ENCODE measurements at places on chromosomes 13 and 19.

- no peak for DNase-seq
These were observed 47.1 kb downstream of the DCLK1 start for GRCh38 chr13:36084131-36084530.

DNA sequence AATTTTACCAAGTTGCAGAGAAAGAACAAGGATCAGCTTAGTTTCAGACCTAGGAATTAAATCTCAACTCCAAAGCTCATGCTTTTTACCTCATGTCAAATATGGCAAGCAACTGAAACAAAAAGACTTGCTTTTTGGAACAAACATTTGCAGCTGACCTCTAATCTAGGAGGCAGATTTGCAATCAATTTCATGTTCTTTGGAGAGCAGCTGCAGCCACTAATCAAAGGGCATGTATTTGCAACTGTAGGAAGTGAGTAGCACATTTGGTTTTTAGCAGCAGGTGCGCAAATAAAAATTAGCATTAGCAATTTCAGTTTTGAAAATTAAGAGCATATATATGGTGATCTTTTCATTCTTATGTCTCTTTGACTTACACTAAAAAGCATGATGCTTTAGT lies 459.3 kb upstream of the SLC10A2 start:
- no peak for DNase-seq

DNA sequence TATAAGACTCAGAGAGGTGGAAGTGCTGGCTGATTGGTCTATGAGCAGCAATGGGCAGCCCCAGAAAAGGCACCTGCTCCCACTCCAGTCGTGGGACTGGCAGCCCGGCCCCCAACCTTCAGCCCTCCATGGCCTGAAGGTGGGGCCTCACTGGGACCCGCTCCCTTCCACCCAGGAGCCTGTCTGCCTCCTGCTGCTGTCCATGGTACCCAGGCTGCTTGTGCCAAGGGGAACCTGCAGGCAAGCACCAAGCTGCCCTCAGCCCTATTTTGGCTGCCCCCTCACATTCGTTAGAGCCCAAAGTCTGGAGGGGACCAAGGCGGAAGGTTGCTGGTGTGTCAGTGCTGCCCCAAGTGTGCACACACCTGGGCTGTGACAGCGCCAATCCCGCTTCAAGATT lies 2304.9 kb downstream of the PCDH9 start:
- DNase-seq: no peak

DNA sequence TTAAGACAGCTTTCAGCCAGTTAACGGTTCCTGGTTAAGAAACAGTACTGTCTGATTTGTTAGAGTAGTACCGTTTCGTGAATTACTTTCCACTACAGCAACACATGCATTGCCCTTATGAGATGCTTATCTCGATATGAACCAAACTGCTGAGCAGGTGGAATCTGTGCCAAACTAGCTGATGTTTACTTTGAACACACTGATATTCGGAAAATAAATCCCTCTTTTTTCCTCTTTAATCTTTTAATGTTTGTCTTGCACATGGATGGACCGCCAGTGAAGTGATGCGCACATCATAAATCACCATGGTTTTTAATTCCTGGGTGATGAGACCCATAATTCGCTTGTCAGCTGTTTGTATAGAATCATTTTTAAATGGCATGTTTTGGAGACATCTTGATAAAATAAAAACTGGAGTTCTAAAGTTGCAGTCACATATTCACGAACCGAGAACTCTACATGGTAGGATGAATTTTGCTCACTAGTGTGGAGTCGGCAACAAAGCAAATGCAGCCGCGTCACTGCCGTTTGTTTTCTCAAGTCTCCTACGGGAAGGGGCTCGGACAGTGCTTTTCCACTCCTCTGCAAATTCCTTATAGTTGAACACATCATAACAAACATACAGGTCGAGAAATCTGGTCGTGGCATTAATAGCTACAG lies 1.1 kb downstream of the GJA3 start:
- DNase-seq: no peak

DNA sequence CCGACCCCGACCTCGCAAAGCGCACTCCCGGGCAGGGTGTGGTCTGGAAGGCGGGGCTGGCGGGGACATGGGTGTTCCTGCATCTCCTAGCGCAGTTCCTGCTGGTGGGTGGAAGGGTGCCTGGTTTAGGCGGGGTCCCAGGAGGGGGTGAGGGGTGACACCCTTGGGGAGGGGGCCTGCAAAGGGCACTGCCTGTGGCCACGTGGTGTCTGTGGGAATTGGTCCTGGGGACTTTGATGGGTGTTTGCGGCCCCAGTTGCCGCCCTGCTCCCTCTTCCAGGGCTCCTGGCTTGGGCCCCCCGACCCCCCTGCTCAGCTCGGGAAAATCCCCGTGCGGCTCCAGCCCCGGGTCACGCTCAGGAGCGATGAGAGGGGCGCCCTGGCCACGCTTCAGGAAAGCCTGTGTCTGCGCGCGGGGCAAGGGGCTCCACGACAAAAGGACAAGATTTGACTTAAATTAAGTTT lies 19.1 kb downstream of the WTIP start:
- DNase-seq: no peak

DNA sequence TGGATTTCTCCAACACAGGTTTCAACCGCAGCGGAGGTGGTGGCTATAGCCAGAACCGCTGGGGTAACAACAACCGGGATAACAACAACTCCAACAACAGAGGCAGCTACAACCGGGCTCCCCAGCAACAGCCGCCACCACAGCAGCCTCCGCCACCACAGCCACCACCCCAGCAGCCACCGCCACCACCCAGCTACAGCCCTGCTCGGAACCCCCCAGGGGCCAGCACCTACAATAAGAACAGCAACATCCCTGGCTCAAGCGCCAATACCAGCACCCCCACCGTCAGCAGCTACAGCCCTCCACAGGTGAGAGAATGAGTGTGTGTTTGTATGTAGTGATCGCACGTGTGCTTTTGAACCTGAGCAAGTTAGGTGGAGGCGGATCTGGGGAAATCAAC lies 6.0 kb upstream of the CCDC97 start:
- DNase-seq: peak; percentile 30

DNA sequence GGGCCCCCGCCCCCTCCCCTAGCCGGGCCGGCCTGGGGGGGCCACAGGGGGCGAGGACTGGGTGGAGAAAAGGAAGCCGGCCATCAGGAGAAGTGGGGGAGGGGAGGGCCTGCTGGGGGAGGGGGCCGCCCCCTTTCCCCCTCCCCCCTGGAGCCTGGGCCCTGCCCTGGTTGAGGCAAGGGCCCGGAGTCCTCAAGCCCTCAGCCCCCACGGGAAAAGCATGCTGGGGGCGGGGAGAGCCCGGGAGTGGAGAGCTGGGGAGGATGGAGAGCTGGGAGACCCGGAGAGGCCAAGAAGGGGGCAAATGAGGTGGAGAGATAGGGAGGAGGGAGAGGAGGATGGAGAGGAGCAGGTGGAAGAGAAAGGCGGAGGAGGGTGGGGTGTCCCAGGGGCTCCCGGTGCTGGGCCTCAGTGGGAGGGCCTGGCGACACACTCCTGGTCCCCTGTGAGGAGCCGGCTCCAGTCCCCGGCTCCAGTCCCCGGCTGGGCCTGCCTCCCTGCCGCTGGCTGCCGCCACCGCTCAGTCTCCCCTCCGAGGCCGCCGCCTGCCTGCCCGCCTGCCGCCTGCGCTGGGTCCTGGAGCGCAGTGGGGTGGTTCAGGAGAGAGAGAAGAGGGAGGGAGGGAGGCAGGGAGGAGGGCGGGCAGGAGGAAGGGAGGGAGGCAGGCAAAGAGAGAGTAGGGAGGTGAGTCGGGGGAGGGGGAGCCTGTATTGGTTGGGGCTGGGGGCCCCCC lies at the start of gene GRIK5:
TSS of gene GRIK5 (minus strand) at position 588 of the 733 bp plus-strand sequence. CDS start 4,436 bp downstream, outside the sequence.
- DNase-seq: no peak

- no peak for DNase-seq
These were observed 254.7 kb downstream of the KLF12 start for GRCh38 chr13:73879346-73880015.

DNA sequence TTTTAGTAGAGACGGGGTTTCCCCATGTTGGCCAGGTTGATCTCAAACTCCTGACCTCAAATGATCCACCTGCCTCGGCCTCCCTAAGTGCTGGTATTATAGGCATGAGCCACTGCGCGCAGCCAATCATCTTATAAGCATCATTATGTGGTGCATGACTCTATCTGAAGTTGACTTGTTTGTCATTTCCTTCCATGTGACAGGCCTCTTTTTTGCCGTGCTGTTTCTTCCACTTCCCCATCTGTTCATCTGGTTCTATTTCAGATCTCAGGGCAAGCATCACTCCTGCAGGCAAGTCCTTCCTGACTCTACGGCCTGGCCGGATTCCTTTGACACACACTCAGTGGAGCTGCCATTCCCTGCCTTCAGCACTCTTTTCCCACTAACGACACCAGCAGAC lies 15.2 kb downstream of the COL5A3 start:
- no peak for DNase-seq

DNA sequence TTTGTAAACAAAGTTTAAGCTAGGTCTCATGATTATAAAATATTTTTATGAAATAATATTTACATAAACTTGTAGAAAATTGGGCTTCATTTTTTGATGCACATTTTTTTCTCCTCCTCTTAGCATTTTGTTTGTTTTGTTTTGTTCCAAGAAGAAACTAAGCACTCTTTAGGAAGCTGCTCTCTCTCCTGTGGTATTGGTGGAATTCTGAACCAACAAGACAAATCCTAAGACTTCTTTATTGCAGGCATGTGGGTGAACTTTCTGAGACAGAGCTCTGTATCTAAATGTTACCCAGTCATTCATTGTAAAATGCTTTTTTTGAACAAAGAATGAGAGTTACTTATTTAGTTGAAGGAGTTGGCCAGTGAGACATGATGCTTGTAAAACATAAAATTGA lies 39.3 kb downstream of the LMO7 start:
- DNase-seq: no peak

GRCh38 chr13:28680541-28680940 lies 21.6 kb downstream of the POMP start:
- no peak for DNase-seq

DNA sequence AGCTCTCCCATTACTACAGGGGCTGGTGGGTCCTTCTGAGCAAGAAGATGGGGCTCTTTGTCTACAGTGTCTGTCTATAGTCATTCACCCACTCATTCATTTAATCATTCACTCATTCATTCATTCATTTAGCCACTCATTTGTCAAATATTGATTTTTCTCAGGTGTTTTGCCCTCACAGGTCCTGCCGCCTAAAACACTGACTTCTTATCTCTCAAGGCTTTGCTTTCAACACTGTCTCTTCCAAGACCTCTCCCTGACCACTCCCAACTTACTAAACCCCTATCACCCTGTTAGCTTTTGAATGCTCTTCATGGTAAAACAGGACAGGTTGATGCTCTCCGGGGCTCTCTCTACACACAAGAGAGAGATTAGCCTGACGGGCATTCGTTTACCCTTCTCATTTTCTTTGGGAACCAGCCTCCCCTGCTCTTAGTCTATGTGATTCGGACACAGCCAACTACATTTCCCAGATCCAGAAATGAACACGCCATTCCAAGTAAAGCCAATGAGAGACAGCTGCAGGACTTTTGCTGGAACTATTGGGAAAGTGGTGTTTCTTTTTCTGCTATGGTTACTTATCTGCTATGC lies 22.7 kb downstream of the FAM187B start:
- no peak for DNase-seq

DNA sequence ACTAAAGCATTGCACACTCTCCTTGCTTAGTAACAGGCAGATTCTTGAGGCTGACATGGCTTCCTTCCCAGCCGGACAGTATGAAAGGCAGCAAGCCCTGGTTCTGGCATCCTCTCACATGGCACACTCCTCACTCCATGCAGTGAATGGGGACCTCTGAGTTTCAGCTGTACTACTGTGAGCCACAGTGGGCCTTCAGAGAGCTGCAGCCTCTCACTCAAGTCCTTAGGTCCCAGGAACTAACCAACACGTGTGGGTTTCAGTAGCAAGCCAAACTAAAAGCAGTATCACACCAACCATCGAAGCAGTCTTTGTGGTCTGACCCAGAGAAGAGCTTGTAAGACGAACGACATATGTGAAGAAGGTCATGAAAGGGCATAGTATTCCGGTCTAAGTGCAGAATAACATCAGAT lies 128.2 kb downstream of the TBC1D4 start:
- DNase-seq: no peak

- peak; percentile 70 for DNase-seq
These were observed at the start of gene IZUMO1 for GRCh38 chr19:48746738-48747575. Gene IZUMO1 (minus strand): TSS chr19:48746909. CDS start chr19:48745859, 1,050 bp downstream.

- no peak for DNase-seq
These were observed 1191.0 kb downstream of the SLITRK5 start for GRCh38 chr13:88862095-88862620.

DNA sequence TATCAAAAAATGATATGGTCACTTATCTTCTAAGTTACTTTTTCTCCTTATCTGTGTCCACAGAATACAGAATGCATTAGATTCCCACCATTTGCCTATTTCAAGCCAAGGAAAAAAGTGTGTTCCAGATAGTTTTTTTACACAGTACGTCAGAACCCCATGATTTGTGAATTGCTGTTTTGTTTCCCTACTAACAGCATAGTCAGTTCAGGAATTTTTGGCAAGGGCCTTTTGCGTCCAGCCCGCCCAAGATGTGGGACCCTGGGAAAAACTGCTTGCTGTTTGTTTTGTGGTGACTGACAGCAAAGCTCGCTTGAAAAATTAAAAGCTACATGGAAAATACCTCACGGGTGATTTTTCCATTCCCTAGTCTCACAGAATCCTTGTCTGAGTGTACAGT lies 20.4 kb upstream of the FAM216B start:
- DNase-seq: no peak

- no peak for DNase-seq
These were observed 543.3 kb upstream of the SPRY2 start for GRCh38 chr13:80884056-80884785.

DNA sequence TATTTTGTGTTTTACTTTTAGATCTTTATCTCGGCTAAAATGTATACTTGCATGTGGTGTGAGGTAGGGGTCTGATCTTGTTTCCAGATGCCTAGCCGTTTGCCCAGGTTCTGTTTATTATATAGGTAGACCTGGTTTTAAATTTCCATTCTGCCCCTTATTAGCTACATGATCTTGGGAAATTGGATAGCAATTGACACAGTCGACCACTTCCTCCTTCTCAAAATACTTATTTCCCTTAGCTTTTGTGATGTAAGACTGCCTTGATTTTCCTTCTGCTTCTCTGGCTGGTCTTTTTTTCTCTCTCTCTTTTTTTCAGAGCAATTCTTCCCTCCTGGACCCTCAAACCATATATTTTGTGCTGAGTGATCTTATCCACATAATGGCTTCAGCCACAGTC lies 3.0 kb upstream of the PGLYRP1 start:
- peak; percentile 2 for DNase-seq

DNA sequence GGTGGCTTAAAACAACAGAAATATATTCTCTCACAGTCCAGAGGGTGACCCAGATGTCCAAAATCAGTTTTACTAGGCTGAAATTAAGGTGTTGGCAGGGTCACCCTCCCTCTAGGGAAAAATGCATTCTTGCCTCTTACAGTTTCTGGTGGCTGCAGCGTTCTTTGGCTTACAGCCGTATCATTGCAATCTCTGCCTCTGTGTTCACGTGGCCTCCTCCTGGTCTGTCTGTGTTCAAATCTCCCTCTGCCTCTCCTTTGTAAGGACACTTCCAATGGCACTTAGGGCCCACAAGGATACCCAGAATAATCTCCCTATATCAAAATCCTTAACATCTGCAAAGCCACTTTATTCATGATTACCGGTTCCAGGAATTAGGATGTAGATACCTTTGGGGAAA lies 21.1 kb downstream of the KCTD12 start:
- DNase-seq: no peak

GRCh38 chr19:49930483-49931011 lies 1.2 kb upstream of the NUP62 start:
- DNase-seq: peak; percentile 47
